Left lung (tissue), 14 donors: ENCODE measurements at places on chromosomes 16 and 17. TPM values are rescaled to one million over a fixed set of nuclear protein-coding genes. Genes with fewer than 3 reads are reported as not detected.

DNA sequence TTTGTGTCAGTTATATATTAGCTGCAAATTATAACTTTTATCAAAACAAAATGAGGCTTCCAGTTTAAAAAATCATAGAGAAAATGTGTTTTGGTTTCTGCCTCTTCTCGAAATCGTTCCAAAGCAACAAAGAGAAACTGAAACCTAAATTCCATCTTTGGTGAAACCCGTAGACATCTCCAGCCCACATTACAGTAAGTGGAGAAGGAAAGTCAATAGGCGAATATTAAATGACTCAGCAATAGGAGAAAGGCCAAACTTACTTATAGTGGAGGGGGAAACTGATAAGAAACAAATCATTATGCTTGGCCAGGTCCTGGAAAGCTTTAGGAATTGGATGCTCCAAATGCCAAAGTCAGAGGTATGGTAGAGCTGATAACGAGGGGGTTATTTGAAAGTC, 103.0 kb upstream of the SHISA6 start:
- H3K27me3 ChIP-seq = no peaks in the 10 kb centered on the region
- H3K36me3 ChIP-seq = no peaks in the 10 kb centered on the region
- no peaks in the 10 kb centered on the region for H3K4me1 ChIP-seq
- H3K27ac ChIP-seq = no peak overlapping the region
- no peak for DNase-seq
- no peak overlapping the region for H3K4me3 ChIP-seq

- H3K27me3 ChIP-seq = no peaks in the 10 kb centered on the region
- H3K4me1 ChIP-seq = peaks cover 59% of the 10 kb centered on the region
- peak within 1 kb of the TSS; percentile 58 for H3K4me3 ChIP-seq
- peak; percentile 92 for DNase-seq
Observed at GRCh38 chr16:75251280-75252048, at the start of gene BCAR1. Gene BCAR1, minus strand, starts transcription at chr16:75251624. Its CDS starts 142 bp downstream, at chr16:75251482.

DNA sequence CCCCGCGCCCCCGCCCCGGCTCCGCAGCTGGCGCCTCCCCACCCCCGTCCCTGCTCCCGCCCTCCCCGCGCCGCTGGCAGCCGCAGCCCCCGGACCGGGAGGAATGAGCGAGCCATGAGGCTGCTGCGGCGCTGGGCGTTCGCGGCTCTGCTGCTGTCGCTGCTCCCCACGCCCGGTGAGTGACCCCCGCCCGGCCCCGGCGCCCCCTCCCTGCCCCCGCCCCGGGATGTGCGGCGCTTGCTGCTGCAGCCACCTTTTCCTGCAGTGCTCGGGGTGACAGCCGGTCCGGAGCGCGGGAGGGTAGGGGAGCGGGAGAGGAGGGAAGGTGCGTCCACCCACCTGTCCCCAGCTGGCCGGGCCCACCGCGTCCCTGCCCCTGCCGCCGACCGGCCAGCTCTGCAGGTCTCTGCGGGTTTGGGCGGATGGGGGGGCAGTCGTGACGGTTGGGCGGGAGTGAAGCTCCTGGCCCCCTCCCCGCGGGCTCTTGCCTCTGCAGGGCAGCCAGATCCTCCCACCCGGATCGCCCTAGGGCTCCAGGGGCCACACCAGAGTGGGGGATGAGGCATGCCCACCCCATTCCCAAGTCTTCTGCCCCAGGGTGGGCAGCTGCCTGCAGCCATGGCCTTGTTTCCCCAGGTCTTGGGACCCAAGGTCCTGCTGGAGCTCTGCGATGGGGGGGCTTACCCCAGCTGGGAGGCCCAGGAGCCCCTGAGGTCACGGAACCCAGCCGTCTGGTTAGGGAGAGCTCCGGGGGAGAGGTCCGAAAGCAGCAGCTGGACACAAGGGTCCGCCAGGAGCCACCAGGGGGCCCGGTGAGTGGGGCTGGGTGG, 513 bp downstream of the ADAM11 start:
- DNase-seq = peak; percentile 75
- H3K27ac ChIP-seq = no peak overlapping the region
- peaks cover 7% of the 10 kb centered on the region for H3K4me1 ChIP-seq
- peak overlapping the region; percentile 15 for H3K4me3 ChIP-seq
- peaks cover 21% of the 10 kb centered on the region for H3K27me3 ChIP-seq

DNA sequence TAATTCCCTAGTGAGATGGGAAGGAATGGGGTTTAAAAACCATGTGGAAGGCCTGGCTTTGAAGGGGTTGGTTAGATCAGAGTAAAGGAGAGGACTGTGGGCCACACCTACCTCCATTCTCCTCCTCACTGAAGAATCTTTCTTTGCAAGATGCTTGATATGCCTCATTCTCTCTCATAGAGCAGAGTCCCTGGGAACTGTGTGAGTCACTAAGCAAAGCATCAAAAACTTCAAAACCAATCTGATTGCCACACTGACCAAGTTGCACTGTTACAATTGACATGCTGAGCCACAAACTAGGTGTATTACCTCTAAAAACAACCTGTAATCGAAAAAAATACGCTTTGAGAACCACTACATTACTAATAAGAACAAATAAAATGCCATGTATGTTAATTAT, 2.0 kb downstream of the TUBD1 start:
- DNase-seq = no peak
- H3K36me3 ChIP-seq = peaks cover 20% of the 10 kb centered on the region
- no peak overlapping the region for H3K4me3 ChIP-seq
- no peaks in the 10 kb centered on the region for H3K27me3 ChIP-seq
- H3K4me1 ChIP-seq = peaks cover 15% of the 10 kb centered on the region
- no peak overlapping the region for H3K27ac ChIP-seq

METRN gene
- total RNA-seq = 57.3 TPM

GRCh38 chr17:79840269-79840988, 1.2 kb upstream of the CBX4 start:
- DNase-seq = peak; percentile 74
- peaks cover 48% of the 10 kb centered on the region for H3K4me1 ChIP-seq
- peaks cover 36% of the 10 kb centered on the region for H3K27me3 ChIP-seq
- H3K4me3 ChIP-seq = peak overlapping the region; percentile 70
- H3K27ac ChIP-seq = no peak overlapping the region

- peak; percentile 86 for DNase-seq
- H3K36me3 ChIP-seq = peaks cover 8% of the 10 kb centered on the region
- peak overlapping the region; percentile 47 for H3K4me3 ChIP-seq
- no peaks in the 10 kb centered on the region for H3K27me3 ChIP-seq
Observed at GRCh38 chr17:15262291-15263205, 2.6 kb downstream of the PMP22 start.

GRCh38 chr17:27989046-27989445, 53.4 kb upstream of the NLK start:
- H3K4me3 ChIP-seq = no peak overlapping the region
- no peak for DNase-seq
- H3K27me3 ChIP-seq = peaks cover 20% of the 10 kb centered on the region

GRCh38 chr16:30533146-30533522, 1.5 kb downstream of the ZNF747 start:
- peak overlapping the region; percentile 94 for H3K27ac ChIP-seq
- no peaks in the 10 kb centered on the region for H3K36me3 ChIP-seq
- peaks cover 8% of the 10 kb centered on the region for H3K4me1 ChIP-seq
- H3K4me3 ChIP-seq = no peak overlapping the region
- no peak for DNase-seq
- no peaks in the 10 kb centered on the region for H3K27me3 ChIP-seq

RSKR gene
- 8.4 TPM for total RNA-seq

- no peak overlapping the region for H3K27ac ChIP-seq
- DNase-seq = no peak
- no peak overlapping the region for H3K4me3 ChIP-seq
Observed at GRCh38 chr17:79954281-79955166, 81.1 kb downstream of the TBC1D16 start.

DNA sequence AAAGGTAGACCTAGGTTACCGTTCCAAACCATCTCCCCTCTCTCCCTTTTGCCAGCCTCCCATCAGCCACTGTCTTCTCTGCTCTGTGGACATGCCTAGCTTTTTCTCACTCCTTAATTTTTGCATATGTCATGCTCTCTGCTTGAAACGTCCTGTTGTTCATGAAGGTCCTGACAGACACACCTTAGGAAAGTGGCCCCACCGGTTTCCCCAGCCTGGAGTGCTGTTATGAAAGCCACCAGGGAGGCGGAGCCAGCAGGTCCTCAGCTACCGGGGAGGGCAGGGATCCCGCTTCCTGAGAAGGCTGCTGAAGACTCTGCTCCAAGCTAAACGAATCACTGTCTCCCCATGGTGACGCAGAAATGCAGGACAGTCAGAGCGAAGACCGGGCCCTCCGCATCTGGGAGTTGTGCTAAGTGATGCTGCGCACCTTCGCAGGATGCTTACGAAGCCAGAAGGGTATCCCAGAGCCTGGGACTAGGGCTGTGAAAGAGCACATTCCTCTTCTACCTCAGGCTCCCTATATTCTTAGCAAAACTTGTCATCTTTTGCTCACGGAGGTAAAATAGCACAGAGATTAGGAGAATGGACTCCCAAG, 2.3 kb upstream of the SLC16A11 start:
- peak overlapping the region; percentile 34 for H3K4me3 ChIP-seq
- H3K36me3 ChIP-seq = no peaks in the 10 kb centered on the region
- no peak for DNase-seq
- peaks cover 18% of the 10 kb centered on the region for H3K27me3 ChIP-seq
- H3K4me1 ChIP-seq = peaks cover 41% of the 10 kb centered on the region

GRCh38 chr16:7268182-7268581, 64.5 kb upstream of the RBFOX1 start:
- no peak for DNase-seq
- H3K36me3 ChIP-seq = no peaks in the 10 kb centered on the region
- H3K27ac ChIP-seq = no peak overlapping the region
- H3K27me3 ChIP-seq = no peaks in the 10 kb centered on the region
- no peaks in the 10 kb centered on the region for H3K4me1 ChIP-seq
- H3K4me3 ChIP-seq = no peak overlapping the region

WSCD1 gene
- 3.9 TPM for total RNA-seq

DUS1L gene
- 102 TPM for total RNA-seq

DNA sequence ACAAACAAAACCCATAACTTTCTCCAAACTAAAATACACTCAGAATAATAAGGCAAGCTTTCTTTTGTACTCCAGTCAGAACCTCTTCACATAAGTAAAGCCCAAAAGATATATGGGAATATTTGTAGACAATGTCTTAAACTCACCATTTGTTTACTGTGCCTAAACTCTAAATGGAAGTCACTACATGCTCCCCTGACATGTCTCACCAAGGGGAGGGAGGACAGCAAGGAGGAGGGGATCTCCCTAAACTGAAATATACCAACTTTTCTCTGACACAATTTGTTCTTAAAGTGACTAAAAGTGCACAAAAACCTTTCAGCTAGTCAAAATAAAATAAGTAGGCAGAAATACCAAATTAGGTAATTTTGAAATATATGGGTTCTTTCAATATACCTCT, 38.5 kb downstream of the GRB7 start:
- no peaks in the 10 kb centered on the region for H3K27me3 ChIP-seq
- peaks cover 18% of the 10 kb centered on the region for H3K4me1 ChIP-seq
- H3K4me3 ChIP-seq = peak overlapping the region; percentile 16
- H3K36me3 ChIP-seq = no peaks in the 10 kb centered on the region
- DNase-seq = no peak

DNA sequence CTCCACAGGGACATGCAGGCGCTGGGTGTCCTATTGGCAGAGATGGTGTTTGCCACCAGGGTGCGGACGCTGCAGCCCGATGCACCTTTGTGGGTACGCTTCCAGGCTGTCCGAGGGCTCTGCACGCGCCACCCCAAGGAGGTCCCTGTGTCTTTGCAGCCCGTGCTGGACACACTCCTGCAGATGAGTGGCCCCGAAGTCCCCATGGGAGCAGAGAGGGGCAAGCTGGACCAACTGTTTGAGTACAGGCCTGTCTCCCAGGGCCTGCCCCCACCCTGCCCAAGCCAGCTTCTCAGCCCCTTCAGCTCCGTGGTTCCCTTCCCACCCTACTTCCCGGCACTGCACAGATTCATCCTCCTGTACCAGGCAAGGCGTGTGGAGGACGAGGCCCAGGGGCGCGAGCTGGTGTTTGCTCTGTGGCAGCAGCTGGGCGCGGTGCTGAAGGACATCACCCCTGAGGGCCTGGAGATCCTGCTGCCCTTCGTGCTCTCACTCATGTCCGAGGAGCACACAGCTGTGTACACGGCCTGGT, 2.8 kb downstream of the WDR81 start:
- no peak overlapping the region for H3K27ac ChIP-seq
- H3K4me1 ChIP-seq = peaks cover 16% of the 10 kb centered on the region
- H3K4me3 ChIP-seq = no peak overlapping the region

- H3K4me3 ChIP-seq = no peak overlapping the region
- no peaks in the 10 kb centered on the region for H3K36me3 ChIP-seq
- H3K27ac ChIP-seq = no peak overlapping the region
- DNase-seq = no peak
Observed at GRCh38 chr17:71855010-71855409, 265.8 kb upstream of the SOX9 start.

NMRAL1 gene
- 36.5 TPM for total RNA-seq

MYH8 gene
- not detected for total RNA-seq

GRCh38 chr16:11909653-11910545, 5.9 kb downstream of the GSPT1 start:
- H3K27me3 ChIP-seq = no peaks in the 10 kb centered on the region
- H3K36me3 ChIP-seq = peaks cover 8% of the 10 kb centered on the region
- no peak overlapping the region for H3K4me3 ChIP-seq
- no peak for DNase-seq
- H3K27ac ChIP-seq = no peak overlapping the region
